ENCODE measurements at places on chromosomes 7 and 10.

DNA sequence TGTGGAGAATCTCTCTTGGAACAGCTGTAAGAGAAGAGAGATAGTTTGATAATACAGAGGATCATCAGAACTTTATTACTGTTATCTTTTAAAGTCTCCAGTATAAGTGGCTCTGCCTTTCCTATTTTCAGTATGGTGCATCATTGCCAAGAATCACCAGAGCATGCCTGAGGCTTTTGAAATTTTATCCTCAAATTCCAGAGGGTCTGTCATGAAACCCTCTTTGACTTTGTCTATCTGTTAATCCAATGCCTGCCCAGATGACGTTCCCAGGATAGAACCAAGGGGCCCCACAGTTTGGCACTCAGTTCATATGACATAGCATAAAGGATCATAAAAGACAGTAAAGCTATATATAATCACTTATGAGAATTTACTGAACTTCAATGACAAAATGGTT, 35.3 kb upstream of the SEMA3C start:
- DNase-seq: no peak

- no peak for DNase-seq
Observed at GRCh38 chr10:69807122-69807521, 5.4 kb downstream of the COL13A1 start.

DNA sequence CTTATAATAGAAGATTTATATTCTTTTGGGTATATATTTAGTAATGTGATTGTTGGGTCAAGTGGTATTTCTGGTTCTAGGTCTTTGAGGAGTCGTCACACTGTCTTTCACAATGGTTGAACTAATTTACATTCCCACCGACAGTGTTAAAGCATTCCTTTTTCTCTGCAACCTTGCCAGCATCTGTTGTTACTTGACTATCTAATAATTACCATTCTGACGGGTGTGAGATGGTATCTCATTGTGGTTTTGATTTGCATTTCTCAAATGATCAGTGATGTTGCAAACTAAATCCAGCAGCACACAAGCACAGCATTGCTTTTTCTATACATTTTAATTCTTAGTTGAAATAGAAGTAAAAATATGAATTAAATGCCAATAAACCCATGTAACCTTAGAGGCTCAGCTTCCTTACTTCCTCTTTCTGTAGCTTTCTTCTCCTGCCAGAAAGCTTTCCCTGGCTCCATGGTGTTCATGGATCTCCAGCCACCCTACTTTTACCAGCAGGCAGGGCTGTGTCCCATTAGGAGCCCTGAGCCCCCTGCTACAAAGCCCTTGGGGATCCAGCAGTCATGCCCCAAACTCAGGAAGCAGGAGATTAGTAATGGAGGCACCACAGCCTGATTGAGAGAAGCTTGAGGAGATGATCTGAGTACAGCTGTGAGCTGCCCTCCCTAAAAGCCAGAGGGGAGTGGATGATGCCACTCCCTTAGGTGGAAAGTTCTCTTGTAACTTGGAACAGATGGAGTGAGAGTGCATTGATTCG, 158.6 kb downstream of the TMEM178B start:
- DNase-seq: no peak

DNA sequence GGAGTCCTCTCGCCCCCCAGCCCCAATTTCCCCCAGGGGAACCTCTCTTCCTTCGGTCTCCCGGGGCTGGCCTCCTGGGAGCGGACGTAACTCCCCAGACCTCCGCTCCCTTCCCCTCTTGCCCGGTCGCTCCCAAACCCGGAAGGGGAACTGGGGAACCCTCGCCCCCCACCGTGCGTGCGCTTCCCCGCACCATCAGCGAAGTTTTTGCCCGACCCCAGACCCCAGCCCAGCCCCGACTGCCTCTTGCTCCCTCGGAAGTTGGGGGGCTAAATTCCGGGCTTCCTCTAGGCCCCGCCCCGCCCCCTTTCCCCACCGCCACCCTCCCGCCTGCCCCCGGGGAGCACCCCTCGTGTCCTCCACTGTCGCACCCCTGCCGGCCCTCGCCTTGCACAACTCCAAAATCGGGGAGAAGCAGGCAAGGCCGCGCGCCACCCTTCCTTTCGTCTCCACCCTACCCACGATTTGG, 436 bp downstream of the GNB2 start:
- DNase-seq: no peak

DNA sequence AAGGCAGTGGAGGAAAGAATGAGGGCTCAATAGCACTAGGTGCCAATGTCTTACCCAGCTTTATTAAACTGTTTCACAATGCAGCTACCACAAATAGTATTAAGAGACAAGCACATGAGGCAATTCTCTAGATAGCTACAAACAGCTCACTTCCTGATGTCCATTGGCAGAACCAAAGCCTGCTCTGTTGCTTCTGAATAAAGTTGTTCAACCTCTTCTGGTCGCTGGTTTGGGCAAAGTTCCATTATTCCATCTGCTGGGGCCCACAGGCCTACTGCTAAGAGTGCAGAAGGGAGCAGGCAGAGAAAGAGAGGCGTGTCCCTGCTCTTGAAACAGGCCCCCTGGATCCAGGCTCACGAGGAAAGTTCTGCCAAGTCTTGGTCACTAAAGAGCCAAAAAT, 173.9 kb downstream of the ZNF438 start:
- DNase-seq: peak; percentile 95

DNA sequence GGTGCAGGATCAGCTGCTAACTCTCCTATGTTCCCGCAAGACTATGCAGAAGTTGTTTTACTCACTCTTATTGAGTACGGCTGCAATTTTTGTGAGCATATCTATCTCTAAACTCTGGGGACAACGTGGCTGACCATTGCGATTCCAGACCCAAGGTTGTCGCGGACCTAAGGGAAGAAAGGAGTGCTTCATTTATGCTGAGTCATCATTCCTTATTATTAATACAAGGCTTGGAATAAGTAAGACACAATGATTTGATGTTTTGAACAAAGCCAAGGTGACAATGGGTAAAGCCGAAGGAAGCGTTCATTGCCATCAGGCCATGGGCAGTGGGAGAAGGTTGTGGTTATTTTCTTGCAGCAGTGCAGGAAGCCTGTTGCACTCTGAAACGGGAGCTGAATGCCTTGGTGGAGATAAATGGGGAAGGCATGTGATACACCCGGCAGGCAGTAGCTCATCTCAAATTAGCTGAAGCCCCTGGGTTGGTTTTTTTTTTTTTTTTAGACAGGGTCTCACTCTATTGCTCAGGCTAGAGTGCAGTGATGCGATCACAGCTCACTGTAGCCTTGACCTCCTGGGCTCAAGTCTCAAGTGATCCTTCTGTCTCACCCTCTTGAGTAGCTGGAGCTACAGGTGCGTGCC, 605.7 kb downstream of the TYW1 start:
- DNase-seq: no peak

Measured in esophagus muscularis mucosa (tissue), 4 donors.